HuH-7.5 (cell line): ENCODE measurements at places on chromosomes 16 and 17.
A peak's percentile ranks its signal among the peaks of the same experiment; 100 is the strongest.

GRCh38 chr17:74176546-74177001 lies 26.9 kb upstream of the RPL38 start:
- peak; percentile 59 for DNase-seq

- no peak for DNase-seq
These were observed 130.2 kb upstream of the CHMP6 start for GRCh38 chr17:80861418-80861815.

DNA sequence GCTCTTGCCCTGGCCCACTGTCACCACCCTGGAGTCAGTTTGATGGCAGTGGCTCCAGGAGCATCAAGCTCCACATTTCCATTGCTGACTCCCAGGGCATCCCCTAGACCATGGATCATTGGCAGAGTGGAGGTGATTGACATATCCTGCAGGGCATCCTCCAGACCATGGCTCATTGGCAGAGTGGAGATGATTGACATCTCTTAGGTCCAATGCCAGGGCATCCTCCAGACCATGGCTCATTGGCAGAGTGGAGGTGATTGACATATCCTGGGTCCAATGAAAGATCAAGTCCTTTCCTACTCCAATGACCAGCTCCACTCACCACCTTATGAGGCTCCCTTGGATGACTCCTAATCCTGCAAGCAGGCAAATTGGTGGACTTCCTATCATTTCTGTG lies 174.3 kb upstream of the NLRP1 start:
- DNase-seq, result no peak

DNA sequence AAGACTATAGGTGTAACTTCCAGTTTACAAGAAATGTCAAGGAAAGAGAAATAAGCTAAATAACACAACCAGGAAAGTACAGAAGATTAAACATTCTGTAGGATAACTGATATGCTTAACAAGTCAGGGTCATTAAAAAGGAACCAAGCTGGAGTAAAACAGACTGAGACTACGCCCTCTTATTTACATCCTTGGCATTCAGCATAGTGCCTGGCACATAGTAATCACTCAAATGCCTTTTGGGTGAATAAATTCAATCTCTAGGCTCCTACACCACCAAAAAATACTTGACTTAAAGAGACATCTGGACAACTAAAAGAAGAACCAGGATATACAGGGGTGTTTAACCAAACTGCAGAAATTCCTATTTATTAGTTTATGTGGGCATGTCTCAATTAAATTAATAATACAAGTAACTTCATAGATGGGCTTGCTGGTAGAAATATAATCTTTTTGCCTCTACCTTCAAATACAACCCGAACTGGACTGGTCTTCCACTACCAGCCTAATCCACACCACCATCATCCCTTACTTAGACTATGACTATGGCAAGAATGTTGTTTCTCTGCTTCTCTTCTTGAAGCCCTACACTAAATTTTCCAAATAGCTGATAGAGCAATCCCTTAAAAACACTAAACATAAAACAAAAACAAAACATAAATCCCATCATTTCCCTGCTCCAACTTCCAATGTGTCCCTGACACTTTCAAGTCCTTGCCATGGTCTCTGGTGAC lies 47.7 kb upstream of the ULK2 start:
- DNase-seq, result no peak

- no peak for DNase-seq
These were observed 7.3 kb downstream of the BRIP1 start for GRCh38 chr17:61856035-61856434.
